ENCODE measurements at places on chromosomes 7 and 10.
A peak's percentile ranks its signal among the peaks of the same experiment; 100 is the strongest.

- DNase-seq: no peak
Measured at GRCh38 chr10:12841826-12842225, 159.7 kb downstream of the CCDC3 start.

GRCh38 chr7:43572516-43573049 is 10.3 kb upstream of the STK17A start:
- no peak for DNase-seq

- DNase-seq: peak; percentile 3
Measured at GRCh38 chr10:117534321-117535297, 7.9 kb upstream of the EMX2 start.

DNA sequence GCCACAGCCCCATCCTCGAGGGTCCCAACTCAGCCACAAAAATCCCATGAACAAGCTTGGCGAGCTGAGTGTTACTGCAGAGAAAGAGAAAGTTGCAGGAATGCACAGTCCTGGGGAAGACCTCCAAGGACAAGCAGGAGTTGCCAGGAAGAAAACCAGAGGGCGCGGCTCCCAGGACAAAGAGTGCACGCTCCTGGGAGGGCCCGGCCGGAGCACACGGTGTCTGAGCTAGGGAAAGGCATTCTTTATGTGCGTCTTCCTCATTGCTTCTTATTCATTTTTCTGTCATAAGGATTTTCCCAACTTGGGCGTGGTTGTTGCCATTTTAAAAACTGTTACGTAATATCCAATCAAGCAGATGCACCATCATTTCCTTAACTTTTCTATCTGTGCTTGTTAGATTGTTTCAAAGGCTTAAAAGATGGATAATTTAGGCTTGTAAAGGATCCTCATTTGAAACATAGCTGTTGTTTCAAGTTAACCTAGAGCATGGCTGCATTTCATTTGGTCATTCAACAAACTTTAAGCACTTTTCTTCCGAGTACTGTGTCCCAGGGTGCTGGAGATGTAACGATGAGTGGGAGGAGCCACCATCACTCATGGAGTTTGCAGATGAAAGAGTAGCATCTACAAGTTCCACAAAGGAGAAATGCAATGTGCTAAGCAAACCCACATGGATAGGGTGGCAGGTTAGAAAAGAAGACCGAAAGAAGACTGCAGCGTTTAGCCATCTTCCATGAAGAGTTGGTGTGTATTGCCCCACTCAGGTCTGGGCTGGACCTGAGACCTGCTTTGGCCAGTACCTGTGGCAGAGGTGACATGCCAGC is 5.6 kb upstream of the CNPY1 start:
- no peak for DNase-seq

DNA sequence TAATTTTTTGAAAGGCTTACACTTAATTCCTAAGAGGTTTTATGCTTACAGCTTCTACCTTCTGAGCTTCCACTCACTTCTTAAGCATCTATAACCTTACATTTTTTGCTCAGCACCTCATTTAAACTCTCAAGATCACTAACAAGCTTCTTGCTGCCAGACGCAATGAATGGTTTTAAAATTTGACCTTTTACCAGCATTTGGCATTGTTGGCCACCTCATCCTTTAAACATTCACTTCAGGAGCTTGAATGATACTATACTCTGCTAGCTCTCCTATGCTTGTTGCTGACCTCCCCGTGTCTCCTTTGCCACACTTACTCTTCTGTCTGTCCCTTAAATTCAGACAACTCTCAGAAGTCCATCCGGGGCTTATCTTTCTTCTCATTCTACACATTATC is 37.7 kb upstream of the ODAD2 start:
- no peak for DNase-seq

DNA sequence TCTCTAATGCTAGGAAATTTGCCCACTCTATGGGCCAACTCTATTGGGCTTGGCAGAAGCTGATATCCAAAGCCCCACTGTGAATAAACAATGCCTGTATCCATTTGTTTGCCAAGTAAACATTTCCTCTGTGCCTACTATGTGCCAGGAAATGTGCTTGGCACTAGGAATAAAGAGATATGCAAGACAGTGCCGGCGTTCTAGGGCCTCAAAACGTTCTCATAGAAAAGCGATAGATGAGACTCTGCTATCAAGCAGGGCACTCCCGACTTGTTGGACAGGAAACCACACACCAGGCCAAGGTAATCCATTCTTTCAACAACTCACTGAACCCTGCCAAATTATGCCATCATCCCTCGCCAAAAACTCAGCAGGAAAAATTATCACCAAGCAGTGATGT is 196.7 kb downstream of the IPMK start:
- peak; percentile 9 for DNase-seq
